ENCODE measurements at places on chromosomes 4 and X.

DNA sequence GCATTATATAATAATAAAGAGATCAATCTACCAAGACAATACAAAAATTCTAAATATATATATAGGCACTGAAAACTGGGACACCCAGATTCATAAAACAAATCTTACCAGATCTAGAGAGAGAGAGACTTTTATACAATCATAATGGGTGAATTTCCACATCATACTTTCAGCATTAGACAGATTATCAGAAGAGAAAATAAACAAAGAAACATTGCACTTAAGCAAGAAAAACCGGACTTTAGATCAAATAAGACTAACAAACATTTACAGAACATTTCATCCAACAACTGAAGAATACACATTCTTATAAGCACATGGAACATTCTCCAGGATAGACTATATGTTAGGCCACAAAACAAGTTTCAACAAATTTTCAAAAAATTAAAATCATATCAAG, 245.1 kb downstream of the INPP4B start:
- no peak for DNase-seq

- DNase-seq: no peak
Measured at GRCh38 chr4:109174224-109174953, 128.1 kb downstream of the COL25A1 start.

- no peak for DNase-seq
Measured at GRCh38 chr4:81664079-81664478, 192.4 kb upstream of the RASGEF1B start.

GRCh38 chr4:86670756-86671155, 76.6 kb downstream of the PTPN13 start:
- no peak for DNase-seq

GRCh38 chr4:154618708-154619315, 6.4 kb upstream of the FGG start:
- peak; percentile 42 for DNase-seq
